ENCODE measurements at places on chromosomes 1 and 21.

GRCh38 chr1:41847733-41848132 is 71.0 kb downstream of the HIVEP3 start:
- no peak for DNase-seq

- no peak for DNase-seq
Measured at GRCh38 chr21:45747233-45747766, 103.8 kb downstream of the PCBP3 start.

DNA sequence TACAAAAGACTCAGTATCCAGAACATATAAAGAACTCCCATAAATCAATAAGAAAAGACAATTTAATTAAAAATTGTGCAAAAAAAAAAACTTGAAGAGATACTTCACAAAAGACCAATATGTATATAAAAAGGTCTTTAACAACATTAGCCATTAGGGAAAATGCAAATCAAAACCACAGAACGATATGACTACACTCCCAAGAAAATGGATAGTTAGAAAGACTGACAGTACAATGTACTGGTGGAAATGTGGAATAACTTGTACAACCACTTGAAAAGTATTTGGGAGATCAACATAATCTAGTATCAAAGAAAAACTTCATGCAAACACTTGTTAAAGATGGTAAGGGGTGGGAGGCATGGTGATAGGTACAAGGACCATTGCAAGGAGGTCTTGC is 3.9 kb upstream of the CLCA1 start:
- DNase-seq: no peak

DNA sequence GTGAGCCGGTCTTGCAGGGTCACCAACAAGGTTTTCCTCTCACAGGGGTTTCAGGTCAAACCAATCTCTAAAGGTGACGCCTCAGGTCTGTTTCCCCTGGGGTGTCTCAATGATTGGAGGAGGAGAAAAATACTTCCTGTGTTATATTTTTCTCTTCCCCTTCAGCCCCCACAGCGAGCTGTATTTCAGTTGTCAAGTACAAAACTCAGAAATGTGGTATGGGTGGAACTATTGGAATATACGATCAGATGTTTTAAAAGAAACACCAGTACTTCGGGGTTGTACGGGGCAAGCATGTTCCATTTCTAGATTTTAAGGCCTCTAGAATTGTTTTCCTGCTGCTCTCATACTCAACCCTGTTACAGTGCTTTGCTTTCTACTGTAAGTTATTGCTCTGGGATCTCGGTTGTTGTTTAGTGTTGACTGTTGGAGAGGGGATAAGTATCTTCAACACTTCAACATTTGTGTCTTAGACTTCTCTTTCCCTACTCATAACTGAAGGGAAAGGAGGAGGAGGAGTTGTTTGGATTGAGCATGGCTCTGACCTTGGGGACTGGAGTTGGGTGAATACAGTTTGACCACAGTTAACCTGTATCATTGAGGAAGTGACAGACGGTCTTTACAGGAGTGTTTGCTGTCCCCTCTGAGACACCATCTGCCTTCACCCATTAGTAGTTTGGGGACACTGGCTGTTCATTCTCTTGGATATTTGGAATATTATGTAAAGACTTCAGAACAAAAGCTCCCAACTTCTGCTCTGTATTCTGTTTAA is 2.0 kb downstream of the MAPKAPK2 start:
- DNase-seq: no peak

DNA sequence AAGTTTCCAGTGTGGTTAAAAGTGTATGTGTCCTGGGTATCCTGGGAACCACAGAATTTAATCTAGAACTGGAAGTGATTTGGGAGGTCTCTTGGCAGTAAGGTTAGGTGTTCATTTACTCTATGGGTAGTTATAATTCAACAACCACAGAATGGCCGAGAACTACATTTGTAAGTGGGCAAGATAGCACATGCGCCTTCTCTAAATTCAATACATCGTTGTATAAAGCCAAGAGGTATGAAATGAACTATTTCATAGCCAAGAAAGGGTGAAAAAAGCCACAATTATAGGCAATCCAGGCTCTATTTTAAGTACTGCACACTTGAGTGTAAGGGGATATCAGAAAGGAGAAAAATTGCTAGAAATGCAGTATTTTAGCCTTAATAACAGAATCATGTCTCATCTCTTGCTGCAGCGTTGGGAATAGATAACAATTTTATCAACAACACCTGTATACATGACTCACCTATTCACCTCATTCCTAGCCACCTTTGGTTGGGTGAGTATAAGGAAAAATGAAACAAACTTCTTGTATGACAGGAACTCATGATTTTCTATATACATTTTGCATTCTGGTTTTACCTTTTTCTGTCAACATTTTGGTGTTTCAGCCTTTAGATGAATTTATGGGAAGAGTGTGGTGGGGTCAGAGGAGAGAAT is 4.5 kb downstream of the SDCCAG8 start:
- DNase-seq: no peak

DNA sequence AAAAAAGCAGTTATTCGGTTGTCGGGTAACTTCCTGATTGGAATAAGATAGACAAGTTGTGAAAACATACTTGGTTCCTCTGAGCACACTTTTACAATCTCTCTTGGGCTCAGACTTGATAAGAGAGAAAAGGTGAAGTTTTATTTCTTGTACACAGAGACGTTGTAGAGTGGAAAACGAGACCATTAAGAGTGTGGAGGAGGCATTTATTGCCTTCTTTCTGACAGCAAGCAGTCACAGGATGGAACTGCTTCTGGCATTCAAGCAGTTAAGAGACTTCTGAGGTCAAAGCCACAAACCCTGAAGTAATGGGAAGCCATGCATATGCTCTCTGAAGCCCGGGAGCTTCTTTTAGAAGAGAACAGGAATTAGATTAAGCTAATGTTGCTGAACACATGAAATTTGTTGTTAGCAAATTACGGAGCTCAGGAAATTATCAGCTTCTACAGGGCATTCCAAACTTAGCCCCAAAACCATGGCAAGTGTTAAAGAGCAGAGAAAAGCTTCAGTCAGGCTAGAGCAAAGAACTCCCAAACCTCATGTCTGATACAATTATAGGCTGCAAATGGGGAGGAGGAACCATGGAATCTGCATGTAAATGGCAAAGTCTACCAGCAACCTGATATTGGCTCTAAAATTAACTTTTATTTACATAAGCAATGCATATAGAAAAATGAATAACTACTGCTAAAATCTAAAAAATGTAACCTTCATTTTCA is 26.0 kb downstream of the S1PR1 start:
- no peak for DNase-seq

DNA sequence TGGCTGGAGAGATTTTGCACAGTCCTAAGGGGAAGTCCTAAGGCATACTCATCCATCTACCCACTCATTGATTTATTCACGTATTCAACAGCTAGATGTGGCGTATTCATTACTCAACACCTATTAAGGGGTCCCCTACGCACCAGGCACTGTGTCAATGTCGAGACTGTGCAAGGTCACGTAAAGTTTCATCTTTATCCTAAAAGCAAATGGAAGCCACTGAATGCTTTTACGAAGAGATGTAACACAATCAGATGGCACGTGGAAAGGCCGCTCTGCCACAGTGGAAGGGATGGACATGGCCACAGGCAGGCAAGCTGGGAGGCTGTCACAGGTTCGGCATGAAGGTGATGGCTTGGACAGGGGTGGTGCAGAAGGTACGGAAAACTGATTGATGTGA is 66.3 kb upstream of the ZBTB18 start:
- no peak for DNase-seq

DNA sequence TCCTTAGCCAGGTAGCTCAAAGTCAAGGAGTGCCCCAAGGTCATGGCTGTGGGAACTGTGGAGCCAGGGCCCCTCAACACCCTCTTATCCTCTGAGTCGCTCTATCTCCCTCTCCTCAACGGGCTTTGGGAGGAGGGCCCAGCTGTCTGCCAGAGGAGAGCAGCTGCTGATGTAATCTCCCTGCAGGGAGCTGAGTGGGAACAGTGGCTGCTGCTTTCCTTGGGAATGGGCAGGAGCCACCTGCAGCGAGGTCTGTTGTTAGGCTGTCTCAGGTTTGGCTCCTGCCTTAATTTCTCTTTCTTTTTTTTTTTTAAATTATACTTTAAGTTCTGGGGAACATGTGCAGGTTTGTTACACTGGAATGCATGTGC is 58.8 kb upstream of the MAP1LC3C start:
- no peak for DNase-seq

DNA sequence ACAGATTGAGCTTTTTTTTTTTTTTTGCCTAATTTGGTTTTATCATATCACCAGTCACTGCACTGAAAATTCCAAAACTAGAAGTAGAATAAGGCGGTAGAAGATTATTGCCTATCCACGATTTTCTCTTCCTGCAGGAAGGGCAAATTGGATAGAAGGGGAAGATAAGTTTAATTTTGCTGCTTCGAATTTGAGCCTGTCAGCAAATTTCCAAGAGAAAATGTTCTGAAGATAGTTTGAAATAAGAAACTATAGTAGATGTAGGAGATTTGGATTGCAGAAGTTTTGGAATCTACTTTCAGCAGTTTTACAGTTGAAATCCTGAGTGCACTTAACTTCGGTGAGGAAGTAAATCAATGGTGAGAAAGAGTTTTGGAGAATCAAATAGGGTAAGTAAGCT is 164.9 kb downstream of the PTBP2 start:
- DNase-seq: no peak

GRCh38 chr1:222325506-222325905 is 222.4 kb downstream of the HHIPL2 start:
- DNase-seq: no peak

DNA sequence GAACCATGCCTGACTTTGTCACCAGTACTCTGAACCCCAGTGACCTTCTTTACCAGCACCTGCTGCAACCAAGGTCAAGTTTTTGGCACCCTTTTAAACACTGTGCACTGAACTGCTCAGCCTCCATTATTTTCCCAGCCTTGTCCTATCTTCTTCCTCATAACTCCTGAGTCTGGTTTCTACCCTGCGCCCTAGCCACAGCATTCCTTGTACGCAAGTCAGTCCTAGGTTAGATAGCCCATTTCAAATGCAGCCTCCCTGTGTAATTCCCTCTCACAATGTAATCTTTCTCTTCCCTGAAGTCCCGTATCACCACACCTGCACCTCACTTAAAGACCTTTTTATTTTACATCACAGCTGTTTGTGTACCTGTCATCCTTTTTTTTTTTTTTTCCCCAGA is 37.2 kb downstream of the DNTTIP2 start:
- no peak for DNase-seq

- DNase-seq: no peak
Measured at GRCh38 chr1:44822131-44822701, 13.9 kb downstream of the BTBD19 start.

DNA sequence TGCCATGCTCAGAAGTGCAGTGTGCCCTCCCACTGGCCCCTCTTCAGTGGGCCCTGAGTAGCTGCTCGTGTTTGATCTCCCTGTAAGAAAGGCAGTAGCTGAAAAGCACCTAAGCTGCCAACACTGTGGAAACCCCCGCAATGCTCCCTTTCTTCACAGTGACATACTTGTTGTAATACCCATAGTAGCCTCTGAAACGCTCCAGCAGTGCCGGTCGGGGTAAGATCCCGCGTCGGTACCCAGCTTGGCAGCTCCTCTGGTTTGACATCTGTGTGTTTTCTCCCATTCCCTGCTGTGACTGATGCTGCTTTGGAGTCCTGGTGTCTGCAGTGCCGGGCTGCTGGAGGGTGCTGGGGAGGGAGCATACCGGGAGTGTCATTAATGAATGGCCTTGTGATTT is 3.6 kb downstream of the CHAF1B start:
- no peak for DNase-seq

DNA sequence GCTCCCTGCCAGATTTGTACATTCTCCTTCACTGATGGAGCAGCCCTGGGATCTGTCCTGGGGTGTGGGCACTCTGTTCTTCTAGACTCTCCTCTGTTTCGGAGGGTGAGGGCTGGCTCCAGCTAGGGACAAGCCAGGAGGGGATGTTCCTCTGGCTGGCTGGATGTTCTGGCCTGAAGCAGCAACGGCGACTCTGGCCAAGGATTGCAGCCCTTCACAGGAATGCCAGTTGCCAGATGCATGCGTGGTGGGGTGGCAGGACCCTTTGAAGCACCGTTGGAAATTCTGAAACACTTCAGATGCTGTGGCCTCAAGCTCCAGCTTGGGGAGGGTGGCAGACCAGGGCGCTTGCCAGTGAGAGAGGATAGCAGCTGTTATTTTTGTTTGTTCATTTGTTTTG is 210.9 kb downstream of the TRABD2B start:
- no peak for DNase-seq
